ENCODE measurements at places on chromosomes 12 and 14. TPM values are rescaled to one million over a fixed set of nuclear protein-coding genes. Genes with fewer than 3 reads are reported as not detected.
A peak's percentile ranks its signal among the peaks of the same experiment; 100 is the strongest.

GRCh38 chr14:33788161-33788560, 162.7 kb downstream of the EGLN3 start:
- no peaks in the 10 kb centered on the region for H3K27me3 ChIP-seq
- H3K4me1 ChIP-seq, result peaks cover 10% of the 10 kb centered on the region
- H3K4me3 ChIP-seq, result no peak overlapping the region
- H3K27ac ChIP-seq, result no peak overlapping the region
- H3K36me3 ChIP-seq, result no peaks in the 10 kb centered on the region

DNA sequence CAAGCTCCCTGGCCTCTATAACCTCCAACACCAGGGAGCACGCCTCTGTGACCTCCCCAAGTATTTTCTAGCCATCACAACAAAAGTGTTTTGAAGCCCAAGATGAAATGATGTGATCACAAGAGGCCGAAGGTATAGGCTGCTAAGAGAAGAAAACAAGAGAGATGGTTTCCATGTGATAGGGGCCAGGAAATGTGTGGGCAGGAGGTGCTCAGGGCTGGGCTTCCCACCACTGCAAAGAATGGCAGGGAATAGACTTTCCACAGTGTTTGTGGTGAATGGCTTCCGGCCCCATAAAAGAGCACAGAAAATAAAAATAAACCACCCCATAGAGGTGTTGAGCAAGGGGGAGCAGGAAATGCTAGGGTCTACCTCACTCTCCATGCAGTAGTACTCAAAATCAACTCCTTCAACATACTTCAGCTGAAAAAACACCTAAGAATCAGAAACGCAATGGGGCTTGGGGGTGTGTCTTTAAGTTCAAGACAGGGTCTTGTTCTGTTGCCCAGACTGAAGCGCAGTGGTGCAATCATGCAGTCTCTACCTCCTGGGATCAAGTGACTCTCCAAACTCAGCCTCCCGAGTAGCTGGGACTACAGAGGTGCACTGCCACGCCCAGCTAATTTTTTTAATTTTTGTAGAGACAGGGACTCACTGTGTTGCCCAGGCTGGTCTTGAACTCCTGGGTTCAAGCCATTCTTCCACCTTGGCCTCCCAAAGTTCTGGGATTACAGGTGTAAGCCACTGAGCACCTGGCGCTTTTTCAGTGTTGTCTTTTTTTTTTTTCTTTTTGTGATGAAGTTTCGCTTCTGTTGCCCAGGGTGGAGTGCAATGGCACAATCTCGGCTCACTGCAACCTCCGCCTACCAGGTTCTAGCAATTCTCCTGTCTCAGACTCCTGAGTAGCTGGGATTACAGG, 27.1 kb downstream of the DAD1 start:
- peaks cover 8% of the 10 kb centered on the region for H3K36me3 ChIP-seq
- peaks cover 26% of the 10 kb centered on the region for H3K4me1 ChIP-seq
- H3K27ac ChIP-seq, result 0 out of 2 replicates have a peak overlapping the region, but pooled peaks have one; percentile 14
- no peak for DNase-seq
- no peaks in the 10 kb centered on the region for H3K27me3 ChIP-seq

- no peaks in the 10 kb centered on the region for H3K36me3 ChIP-seq
- DNase-seq, result peak; percentile 91
- peak overlapping the region; percentile 19 for H3K4me3 ChIP-seq
- no peak overlapping the region for H3K27ac ChIP-seq
- no peaks in the 10 kb centered on the region for H3K27me3 ChIP-seq
- H3K4me1 ChIP-seq, result peaks cover 20% of the 10 kb centered on the region
These were observed 21.0 kb downstream of the CFL2 start for GRCh38 chr14:34693228-34693939.

- H3K27me3 ChIP-seq, result no peaks in the 10 kb centered on the region
- no peak for DNase-seq
- H3K36me3 ChIP-seq, result 0 out of 2 replicates have a peak, but pooled peaks cover 3% of the 10 kb centered on the region
- H3K4me3 ChIP-seq, result no peak overlapping the region
- peaks cover 6% of the 10 kb centered on the region for H3K4me1 ChIP-seq
These were observed 12.3 kb downstream of the SEL1L start for GRCh38 chr14:81521356-81521755.

GRCh38 chr12:34341362-34341733, 319.1 kb downstream of the ALG10 start:
- no peaks in the 10 kb centered on the region for H3K27me3 ChIP-seq
- DNase-seq, result no peak
- no peak overlapping the region for H3K4me3 ChIP-seq
- no peak overlapping the region for H3K27ac ChIP-seq
- H3K36me3 ChIP-seq, result no peaks in the 10 kb centered on the region

DNA sequence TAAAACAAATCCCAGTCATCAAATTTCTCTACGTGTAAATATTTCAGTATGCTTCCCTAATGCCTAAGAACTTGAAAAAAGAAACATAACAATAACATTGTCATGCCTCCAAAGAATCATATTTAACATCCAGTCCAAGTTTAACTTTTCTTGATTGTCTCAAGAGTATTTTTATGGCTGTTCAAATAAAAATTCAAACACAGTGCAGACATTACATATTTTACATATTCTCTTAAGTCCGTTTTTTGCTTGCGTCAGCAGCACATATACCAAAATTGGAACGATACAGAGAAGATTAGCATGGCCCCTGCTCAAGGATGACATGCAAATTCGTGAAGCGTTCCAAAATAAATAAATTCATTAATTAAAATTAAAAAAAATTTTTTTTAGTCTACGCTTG, 23.3 kb upstream of the EEA1 start:
- no peaks in the 10 kb centered on the region for H3K27me3 ChIP-seq
- H3K27ac ChIP-seq, result no peak overlapping the region
- H3K4me1 ChIP-seq, result no peaks in the 10 kb centered on the region
- peaks cover 8% of the 10 kb centered on the region for H3K36me3 ChIP-seq
- DNase-seq, result no peak
- no peak overlapping the region for H3K4me3 ChIP-seq

GRCh38 chr14:23173031-23173430, 10.4 kb downstream of the SLC7A8 start:
- no peak overlapping the region for H3K27ac ChIP-seq
- no peak for DNase-seq
- H3K4me3 ChIP-seq, result no peak overlapping the region
- H3K36me3 ChIP-seq, result peaks cover 7% of the 10 kb centered on the region
- H3K27me3 ChIP-seq, result no peaks in the 10 kb centered on the region

The HOXC10 gene
- not detected for total RNA-seq

The FLRT2 gene
- total RNA-seq, result 7.4 TPM

Measured in GM23338 (cell line).